ENCODE measurements at places on chromosomes 5 and 9.
A peak's percentile ranks its signal among the peaks of the same experiment; 100 is the strongest.

DNA sequence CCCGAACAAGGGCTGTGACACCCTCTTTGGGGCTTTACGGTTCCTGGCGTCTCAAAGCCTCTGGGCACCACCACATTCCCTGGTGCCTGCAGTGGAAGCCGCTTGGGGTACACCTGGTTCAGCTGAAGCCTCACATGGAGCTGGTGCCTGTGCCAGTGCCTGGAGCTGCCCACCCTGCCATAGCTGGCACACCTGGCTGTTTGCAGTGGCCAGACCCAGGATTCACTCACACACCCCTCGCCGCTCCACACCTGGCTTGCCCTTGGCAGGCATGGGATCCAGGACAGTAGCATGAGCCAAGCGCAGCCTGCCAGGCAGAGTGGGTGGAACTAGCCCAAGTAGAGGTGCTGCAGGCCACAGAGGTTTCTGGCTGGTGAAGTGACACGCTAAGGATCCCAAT lies 641.8 kb downstream of the TLE4 start:
- DNase-seq = no peak

DNA sequence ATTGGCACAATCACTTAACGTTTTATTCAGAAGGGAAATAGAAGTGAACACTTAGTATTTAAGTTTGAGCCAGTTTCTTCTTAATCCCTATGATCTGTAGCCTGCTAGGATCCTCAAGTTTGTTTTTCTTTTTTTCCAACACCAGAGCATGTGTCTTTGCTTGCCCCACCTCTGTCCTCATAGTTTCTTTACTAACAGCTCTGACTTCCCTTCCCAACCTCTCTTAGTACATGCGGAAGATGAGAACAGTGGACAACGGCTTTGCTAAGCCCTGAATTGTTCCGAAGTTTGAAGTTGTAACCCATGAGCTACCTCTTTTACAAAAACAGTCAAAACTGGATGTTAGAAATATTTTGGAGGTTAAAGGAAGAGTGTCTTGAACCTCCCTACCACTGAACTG lies 61.7 kb upstream of the TAF11L2 start:
- DNase-seq = no peak

DNA sequence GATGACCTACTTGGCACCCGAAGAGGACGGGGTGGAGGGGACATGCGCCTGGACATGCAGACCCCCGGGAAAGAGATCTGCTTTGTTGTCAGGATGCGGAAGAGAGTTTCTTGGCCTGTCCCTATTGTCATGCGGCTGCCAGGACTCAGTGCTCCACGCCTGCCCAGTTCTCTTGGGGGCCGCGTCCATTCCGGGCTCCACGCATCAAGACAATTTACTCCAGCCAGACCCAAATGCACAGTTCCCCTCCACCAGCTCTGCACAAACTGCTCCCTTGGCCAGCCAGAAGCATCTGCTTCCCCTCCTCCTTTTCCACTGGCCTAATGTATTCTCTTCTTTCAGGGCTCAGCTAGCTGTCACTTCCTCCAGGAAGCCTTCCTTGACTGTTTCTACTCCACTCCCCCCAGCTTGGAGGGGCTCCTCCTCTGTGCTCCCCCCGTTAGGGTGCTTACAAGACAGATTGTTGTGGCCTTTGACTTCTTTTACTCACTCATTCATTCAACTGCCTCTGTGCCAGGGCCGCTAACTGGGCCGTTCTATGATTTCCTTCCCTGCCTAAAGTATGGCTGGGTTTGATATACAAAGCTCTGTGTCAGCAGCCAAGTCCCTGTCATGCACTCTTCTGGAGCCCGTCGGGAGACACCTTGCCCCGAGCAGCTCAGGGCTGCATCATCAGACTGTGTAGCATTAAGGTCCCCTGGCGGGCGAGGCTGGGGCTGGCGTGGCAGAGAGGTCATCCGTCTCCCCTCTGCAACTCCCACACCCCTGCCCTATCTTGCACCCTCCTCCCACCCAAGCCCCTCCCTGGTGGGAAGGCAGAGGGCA lies 6.6 kb downstream of the FIBCD1 start:
- DNase-seq = no peak

GRCh38 chr5:16384804-16385203 lies 80.8 kb downstream of the ZNF622 start:
- DNase-seq = no peak

- DNase-seq = no peak
Observed at GRCh38 chr9:127530206-127530941, 79.1 kb downstream of the LRSAM1 start.

GRCh38 chr9:91035825-91036208 lies 234.2 kb downstream of the SYK start:
- no peak for DNase-seq

- DNase-seq = peak; percentile 29
Observed at GRCh38 chr9:5186416-5187169, 1.2 kb upstream of the INSL6 start.

Data from stimulated activated CD8-positive, alpha-beta memory T cell treated with anti-CD3 and anti-CD28 coated beads, Interleukin-7, amount 100 ng/mL, for 1 hour (primary cell).